ENCODE measurements at places on chromosomes 5 and 9.
A peak's percentile ranks its signal among the peaks of the same experiment; 100 is the strongest.

GRCh38 chr9:76137931-76138330, 247.5 kb downstream of the PCSK5 start:
- no peak for DNase-seq

GRCh38 chr9:122263699-122264349, 816 bp downstream of the RBM18 start:
- no peak for DNase-seq

GRCh38 chr5:75239681-75240080, 3.0 kb upstream of the ANKRD31 start:
- no peak for DNase-seq

GRCh38 chr9:3343671-3344070, 182.1 kb downstream of the RFX3 start:
- no peak for DNase-seq

- no peak for DNase-seq
These were observed 178.0 kb downstream of the SYK start for GRCh38 chr9:90979639-90980038.

- no peak for DNase-seq
These were observed 14.9 kb downstream of the CDHR2 start for GRCh38 chr5:176564002-176564401.

GRCh38 chr5:168299372-168299771, 7.9 kb downstream of the WWC1 start:
- no peak for DNase-seq

DNA sequence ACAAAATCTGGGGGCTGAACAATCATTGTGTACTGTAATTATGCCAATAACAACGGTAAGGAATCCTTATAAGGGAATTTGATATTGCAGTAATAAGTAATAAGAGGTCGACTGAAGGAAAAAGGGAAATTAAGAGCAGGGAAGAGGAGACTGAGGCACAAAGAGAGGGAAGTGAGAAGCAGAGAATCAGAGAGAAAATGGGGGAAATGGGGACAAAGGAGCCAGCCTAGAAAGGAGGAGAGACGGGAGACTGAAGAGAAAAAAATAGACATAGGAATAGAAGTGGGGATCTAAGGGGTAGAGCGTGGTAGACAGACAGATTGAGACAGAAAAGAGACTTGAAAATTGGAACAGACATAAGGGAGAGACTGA, 518 bp upstream of the ZNF300 start:
- no peak for DNase-seq

GRCh38 chr5:172545291-172545801, 91.0 kb upstream of the SH3PXD2B start:
- no peak for DNase-seq

DNA sequence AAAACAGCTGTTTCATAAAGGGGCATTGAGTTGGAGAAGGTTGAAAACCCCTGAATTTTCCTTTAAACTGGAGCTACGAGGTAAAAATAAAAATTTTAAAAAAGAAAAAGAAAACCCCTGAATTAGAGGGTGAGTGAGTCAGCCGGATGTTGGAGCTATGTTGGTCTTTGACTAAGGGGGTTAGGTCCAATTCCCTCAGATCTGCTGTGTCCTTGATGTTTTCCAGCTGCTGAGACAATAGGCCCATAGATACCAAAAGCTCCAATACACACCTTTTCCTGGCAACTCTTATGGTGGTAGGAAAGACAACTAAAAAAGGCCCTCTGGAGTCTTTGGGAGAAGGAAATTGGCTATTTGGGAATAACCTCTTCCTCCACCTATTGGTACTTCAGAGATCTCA, 79.4 kb upstream of the SAP30L start:
- no peak for DNase-seq

GRCh38 chr5:334903-335739, 13.6 kb downstream of the AHRR start:
- DNase-seq: peak; percentile 53

- no peak for DNase-seq
These were observed 401.8 kb downstream of the ARHGEF28 start for GRCh38 chr5:74027732-74028338.

DNA sequence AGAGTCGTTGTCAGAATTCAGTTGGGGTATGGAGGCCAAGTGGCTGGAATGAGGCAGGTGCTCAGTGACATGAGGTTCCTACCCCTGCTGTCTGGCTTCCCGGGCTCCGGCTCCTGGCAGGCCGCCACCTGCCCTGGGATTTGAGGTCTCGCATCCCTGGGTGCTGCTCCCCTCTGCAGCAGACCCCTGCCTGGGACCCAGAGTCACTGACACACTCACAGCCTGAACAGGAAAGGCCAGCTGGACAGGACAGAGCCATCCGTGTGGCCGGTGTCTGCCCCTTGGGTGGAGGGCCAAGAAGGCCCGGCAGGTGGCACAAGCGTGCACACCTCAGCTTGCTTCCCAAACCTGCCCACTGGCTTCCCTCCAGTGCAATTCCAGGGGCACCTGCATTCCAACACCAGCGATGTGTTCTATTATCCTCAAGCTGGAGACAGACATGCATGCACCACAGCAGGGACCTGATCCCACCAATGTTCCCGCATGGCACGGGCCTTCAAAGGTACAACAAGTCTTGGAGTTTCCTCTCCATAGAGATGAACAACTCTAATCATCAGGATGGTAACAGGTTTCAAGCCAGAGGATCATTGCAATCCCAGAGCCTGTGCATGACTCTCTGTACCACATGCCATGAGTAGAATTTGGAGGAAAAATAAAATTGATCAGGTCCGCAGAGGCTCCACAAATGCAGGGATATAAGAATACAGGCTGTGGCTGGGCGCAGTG, 45.6 kb upstream of the RNF130 start:
- no peak for DNase-seq

DNA sequence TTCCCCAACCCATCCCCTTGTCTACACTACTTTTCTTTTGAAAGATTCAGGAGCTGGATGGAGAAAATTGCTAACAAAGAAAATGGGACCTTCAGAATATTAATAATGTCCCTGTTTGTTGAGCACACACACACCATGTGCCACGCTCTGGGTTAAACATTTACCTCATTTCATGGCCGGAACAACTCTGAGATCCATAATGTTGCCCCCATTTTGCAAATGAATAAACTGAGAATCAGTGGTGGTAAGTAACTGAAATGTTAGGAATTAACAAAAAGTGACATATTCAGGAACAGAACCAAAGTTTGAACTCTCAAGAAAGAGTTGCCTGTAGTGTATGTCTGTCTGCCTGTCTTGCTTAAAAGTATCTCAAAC, 51.4 kb upstream of the SMAD5 start:
- DNase-seq: no peak

DNA sequence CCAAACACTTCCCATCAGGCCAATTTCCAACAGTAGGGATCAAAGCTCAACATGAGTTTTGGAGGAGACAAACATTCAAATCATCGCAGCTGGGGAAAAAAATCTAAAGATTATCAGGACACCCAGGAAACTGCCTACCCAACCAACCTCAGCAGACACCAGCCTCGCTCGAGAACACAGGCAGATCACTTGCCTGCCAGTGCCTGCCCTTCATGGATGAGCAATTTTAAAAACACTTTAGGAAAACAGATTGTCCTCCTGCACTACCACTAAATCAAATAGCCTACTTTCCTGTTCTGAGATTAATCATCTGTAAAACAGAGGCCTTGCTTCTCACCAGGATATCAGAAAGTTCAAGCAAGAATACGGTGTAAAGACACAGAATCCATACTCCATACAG, 14.7 kb upstream of the TMEM174 start:
- no peak for DNase-seq

DNA sequence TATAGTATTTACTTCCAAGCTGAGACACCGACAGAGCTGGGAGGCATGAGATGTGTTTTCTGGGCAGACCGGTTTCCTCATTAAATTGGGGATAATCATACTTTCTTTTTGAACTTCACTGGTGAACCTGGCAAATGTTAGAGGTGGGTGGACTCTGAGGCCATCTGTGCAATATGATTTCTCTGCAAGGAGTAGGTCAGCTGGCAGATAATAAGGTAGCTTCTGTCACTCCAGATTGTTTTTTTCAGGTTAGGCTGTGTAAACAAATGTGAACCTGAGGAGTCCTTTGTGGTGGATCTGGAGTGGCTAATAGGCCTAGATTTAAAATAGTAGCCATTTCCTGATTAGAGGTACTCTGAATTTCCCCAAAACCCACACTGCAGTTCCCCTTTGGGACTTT, 75.4 kb upstream of the S1PR3 start:
- DNase-seq: no peak

GRCh38 chr5:172556262-172556661, 84.8 kb upstream of the NEURL1B start:
- no peak for DNase-seq

- DNase-seq: no peak
These were observed at the start of gene ABO for GRCh38 chr9:133275105-133276000. Gene ABO (minus strand): TSS chr9:133275201.

DNA sequence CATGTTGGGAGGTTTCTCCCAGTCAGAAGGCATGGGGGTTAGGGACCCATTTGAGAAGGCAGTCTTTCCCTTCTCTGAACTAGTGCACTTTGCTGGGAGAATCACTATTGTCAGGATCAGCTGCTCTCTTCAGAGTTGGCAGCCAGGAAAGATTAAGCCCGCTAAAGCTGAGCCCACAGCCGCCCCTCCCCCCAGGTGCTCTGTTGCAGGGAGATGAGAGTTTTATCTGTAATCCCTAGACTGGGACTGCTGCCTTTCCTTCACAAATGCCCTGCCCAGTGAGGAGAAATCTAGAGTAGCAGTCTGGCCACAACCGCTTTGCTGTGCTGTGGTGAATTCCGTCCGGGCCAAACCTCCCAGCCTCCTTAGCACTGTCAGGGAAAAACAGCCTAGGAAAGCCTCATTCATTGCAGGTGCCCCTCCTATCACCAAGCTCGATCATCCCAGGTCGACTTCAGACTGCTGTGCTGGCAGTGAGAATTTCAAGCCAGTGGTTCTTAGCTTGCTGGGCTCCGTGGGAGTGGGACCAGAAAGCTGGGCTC, 69.8 kb downstream of the CNTLN start:
- no peak for DNase-seq

GRCh38 chr9:5611321-5612184, 17.4 kb upstream of the RIC1 start:
- no peak for DNase-seq

DNA sequence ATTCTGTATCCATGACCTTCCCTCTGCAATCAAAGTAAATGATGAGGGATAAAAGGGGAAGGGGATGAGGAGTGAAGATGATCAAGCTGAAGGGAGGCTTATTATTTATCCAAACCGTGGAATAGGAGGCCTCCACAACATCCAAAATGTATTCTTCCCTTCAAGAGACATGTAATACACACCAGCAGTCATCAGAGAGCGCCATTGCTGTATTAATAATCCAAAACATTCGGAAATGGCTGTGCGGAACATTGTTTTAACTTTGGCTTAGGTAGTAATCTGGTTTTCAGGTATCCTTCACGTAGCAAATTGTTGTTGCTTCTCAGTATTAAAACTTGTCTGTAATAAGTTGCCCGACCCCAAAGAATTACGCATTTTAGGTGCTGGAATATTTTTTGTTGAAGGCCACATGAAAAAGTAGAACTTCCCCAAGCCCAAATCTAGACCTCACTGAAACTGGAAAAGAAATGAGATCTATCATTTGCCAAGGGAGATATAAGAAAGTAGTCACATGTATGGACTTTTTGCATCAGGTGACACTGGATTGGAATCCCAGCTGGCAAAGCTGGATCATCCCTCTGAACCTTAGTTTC, 2.6 kb upstream of the BOD1 start:
- DNase-seq: peak; percentile 55

- peak; percentile 63 for DNase-seq
These were observed 235.5 kb upstream of the ZNF608 start for GRCh38 chr5:124981901-124982300.

DNA sequence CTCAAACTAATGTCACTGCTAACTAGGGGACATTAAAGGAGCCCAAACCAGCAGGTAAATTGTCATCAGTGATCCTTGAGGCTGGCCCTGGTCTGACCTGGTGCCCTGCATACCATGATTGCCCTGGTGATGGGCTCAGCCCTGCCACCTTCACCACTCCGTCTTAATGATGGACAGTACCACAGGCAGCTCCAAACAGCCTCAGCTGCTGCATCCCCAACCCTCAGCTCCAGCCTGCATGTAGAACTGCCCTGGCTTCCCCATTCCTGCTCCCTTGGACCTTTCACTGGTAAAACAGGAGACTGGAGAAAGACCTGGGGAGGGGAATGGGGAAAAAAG, 190.0 kb downstream of the GAS1 start:
- no peak for DNase-seq

DNA sequence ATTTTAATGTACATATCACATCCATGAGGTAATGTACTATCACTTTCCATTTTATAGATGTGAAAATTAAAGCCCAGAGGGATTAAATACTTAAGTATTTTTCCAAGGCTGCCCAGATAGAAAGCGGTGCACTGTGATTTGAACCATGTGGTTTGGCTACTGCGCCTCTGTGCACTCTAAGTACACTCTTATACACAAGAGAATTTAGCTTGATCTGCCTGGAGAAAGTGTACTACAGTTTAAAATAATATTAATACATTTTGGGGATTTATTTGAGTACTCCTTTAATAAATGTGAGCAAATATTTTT, 360.4 kb upstream of the ACTBL2 start:
- no peak for DNase-seq

DNA sequence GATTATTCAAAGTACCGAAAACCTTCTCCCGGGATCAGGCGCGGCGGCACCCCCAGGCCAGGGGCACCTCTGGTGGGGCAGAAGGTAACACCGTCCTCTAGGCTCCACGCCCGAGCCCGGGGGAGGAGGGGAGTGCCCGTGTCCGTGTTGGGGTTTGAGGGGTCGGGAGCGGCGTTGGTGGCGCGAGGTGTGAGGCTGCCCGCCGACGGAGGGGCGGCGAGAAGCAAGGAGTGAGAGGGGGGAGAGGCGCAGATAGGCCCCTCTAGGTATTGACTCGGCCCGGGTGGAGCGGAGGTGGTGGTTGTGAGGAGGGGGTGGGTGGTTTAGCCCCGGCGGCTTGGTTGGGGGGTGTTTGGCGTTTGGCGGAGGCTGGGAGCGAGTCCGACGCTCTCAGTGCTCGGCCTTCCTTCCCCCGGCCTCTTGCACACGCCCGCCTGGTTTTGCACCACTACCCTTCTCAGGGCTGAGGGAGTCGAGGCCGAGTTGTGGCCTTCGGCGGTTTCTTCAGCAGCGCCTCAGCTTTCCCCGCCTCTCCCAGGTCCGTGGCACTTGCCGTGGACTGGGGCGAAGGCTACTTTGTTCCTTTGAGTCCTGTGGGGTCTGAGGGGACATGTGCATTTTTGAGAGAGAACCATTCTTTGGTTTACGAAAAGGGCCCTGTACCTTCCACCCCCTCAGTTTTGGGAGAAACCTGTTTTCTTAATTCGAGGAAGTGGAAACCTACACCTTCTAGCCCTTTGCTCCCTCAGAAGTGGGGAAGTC, 450 bp downstream of the GPBP1 start:
- no peak for DNase-seq

GRCh38 chr9:100689635-100690034, 111.8 kb downstream of the CAVIN4 start:
- DNase-seq: no peak
